ENCODE measurements at places on chromosomes 12 and 14.

DNA sequence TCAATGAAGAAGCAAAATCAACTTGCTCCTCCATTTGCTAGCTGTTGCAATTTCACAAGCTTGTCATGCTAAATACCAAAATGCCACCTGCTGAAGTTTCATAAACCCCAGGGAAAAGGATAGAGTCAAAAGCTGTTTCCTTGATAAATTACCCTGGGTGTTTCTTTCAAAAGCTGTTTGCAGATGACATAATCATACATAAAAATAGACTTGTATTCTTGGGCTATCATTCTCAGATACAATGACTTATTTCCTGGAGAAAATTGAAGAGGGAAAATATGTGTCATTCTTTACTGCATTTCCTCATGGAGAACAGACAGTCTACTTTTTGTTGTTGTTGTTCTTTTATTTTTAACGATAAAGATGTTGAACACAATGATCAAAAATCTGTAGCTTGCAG, 119.2 kb downstream of the GALC start:
- DNase-seq, result no peak

- no peak for DNase-seq
These were observed 30.7 kb upstream of the MANSC4 start for GRCh38 chr12:27810756-27811155.

- no peak for DNase-seq
These were observed 1324.8 kb downstream of the TMEM121 start for GRCh38 chr14:106850913-106851825.

- no peak for DNase-seq
These were observed 3.3 kb downstream of the FBXL14 start for GRCh38 chr12:1591034-1591433.

GRCh38 chr12:124829008-124829707, 34.5 kb downstream of the SCARB1 start:
- no peak for DNase-seq

- DNase-seq, result no peak
These were observed 88.5 kb downstream of the GPR135 start for GRCh38 chr14:59376686-59377085.

Measured in NCI-H2171 (cell line).